ENCODE measurements at places on chromosomes 3 and 15.

GRCh38 chr3:105199217-105199616, 167.5 kb upstream of the ALCAM start:
- no peak for DNase-seq

GRCh38 chr15:51093839-51094605, 684 bp downstream of the TNFAIP8L3 start:
- no peak for DNase-seq

- DNase-seq = peak; percentile 71
Measured at GRCh38 chr3:49839193-49839809, 17.1 kb downstream of the TRAIP start.

- no peak for DNase-seq
Measured at GRCh38 chr3:177589041-177589650, 391.9 kb upstream of the TBL1XR1 start.

GRCh38 chr3:131077904-131078303, 51.2 kb downstream of the NEK11 start:
- DNase-seq = no peak

DNA sequence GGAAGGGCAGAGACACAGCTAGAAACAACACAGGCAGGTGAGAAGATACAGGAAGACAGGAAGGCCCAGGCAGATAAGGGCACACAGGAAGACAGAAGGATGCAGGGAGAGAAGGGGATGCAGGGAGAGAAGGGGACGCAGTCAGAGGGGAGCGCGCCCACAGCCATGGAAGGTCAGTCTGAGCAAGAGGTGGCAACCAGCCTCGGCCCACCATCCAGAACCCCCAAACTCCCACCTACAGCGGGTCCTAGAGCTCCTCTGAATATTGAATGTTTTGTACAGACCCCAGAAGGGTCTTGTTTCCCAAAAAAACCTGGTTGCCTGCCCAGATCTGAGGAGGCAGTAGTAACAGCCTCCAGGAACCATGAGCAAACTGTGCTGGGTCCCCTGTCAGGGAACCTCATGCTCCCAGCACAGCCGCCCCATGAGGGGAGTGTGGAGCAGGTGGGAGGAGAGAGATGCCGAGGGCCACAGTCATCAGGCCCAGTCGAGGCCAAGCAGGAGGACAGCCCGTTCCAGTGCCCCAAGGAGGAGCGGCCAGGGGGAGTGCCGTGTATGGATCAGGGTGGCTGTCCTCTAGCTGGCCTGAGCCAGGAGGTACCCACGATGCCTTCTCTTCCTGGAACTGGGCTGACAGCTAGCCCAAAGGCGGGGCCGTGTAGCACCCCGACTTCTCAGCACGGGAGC, 27.6 kb upstream of the SLC28A1 start:
- no peak for DNase-seq

DNA sequence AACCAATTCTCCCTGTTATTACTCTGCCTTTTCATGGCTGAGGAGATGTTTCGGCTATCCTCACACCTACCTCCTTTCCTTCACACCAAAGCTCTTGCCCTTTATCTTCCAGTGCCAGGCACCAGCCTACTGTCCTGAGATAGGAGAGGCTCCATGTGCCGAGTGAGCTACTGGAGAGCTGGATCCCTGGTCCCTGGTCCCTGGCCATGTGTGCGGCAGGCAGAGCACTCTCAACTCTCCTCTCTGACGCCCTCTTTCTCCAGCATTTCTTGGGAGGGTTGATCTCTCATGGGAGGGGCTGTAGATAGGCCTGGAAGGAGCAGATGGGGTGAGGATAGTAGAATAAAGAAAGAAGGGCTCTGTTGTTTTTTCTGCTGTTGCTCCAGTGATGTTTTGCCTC, 277.1 kb upstream of the UMPS start:
- DNase-seq = no peak

DNA sequence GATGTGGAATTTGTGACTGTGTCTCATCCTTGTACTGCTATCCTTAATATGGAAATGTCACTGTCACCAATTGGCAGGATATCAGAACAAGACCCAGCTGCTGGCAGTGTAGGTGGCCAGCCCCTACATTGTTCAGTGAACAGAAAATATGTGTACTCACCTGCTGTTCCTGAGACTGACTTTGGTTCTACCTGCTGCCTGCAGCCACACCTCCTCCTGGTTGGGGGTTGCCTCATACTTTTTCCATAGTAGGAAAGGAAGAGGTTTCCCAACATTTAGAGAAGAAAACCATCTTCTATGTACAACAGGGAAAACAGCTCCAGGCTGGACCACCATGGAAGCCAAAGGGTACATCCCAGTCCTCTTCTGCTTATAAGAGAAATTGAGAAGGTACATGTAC, 35.9 kb downstream of the SLC12A1 start:
- no peak for DNase-seq

DNA sequence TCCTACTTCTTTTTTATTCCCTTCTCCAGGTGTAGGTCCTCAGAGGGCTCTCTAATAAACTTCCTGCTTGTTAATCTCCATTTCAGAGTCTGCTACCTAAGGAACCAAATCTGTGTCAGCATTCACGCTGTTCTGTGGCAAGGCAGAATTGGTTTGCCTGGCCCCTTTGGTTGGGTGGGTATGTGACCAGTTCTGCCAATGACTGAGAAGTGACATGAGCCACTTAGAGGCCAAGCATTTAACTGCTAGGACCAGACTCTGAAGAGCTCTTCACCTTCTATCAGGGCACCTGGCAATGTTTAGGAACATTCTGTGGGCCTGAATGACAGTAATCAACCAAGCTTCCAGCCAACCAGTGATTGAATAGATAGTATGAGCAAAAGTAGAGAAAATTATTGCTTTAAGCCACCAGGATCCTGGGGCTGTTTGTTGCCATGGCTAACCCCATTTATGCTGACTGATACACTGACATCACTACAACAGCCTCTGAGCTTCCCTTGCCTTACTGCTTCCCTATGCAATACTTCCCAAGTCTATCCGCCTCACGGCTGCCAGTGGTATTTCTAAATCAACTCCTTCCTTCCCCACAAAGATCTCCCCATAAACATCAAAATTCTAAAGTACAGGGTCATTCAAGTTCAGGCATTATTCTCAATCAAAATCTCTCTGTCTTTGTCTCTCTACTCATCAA, 7.6 kb downstream of the FRMD4B start:
- no peak for DNase-seq

GRCh38 chr3:103127737-103128136, 692.9 kb downstream of the ZPLD1 start:
- no peak for DNase-seq

- no peak for DNase-seq
Measured at GRCh38 chr15:25675396-25675795, 187.7 kb downstream of the ATP10A start.

GRCh38 chr3:171810629-171811294, 479 bp upstream of the PLD1 start:
- no peak for DNase-seq

GRCh38 chr3:135023996-135024658, 229.1 kb downstream of the EPHB1 start:
- no peak for DNase-seq

- DNase-seq = no peak
Measured at GRCh38 chr3:8882171-8882593, 81.1 kb downstream of the RAD18 start.

GRCh38 chr3:46368569-46368968, 2.2 kb upstream of the CCR5 start:
- no peak for DNase-seq

Measured in activated CD4-positive, alpha-beta T cell treated with anti-CD3 and anti-CD28 coated beads for 24 hours (primary cell).